Right atrium auricular region (tissue), 2 donors: ENCODE measurements at places on chromosomes 4 and X. TPM values are rescaled to one million over a fixed set of nuclear protein-coding genes. Genes with fewer than 3 reads are reported as not detected.

- DNase-seq, result peak; percentile 92
- peak within 1 kb of the TSS; percentile 54 for H3K4me3 ChIP-seq
- H3K27me3 ChIP-seq, result no peaks in the 10 kb centered on the region
- H3K36me3 ChIP-seq, result no peaks in the 10 kb centered on the region
- no peaks in the 10 kb centered on the region for H3K4me1 ChIP-seq
These were observed at the start of gene SLIT2 for GRCh38 chr4:20251796-20252655. Gene SLIT2 (plus strand): TSS chr4:20251905. CDS start chr4:20253816, 1,911 bp downstream.

DNA sequence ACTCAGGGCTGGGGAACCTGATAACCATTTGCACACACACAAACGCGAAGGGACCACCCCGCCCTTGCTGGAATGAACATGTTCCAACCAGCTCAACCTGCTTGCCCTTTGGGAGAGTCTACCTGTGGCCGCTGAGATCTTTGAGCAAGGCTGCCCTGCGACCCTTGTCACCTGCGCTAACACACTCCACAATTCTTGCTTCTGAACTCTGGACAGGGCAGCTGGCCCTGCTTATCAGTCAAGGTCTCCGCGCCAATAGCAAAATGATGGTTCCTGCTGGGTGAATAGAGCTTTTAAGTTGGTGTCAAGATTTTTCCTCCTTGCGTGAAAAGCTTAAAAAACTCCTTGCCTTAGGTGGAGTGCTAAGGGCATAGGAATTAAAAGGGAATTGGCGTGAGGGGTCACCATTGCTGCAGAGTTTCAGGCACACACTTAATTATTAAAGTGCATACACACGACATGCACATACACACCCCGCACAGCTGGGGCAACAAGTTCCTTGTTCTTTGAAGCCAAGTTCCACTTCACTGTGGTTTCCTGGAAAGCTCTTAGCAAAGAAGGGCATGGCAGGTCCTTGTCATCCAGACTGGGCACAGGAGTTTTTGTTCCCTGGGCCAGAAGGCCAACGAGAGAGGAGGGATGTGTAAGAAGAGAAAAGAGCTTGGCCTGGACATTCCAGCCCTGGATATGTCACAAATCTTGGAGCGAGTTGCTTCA is 207.7 kb downstream of the STIM2 start:
- peak; percentile 21 for DNase-seq
- H3K4me3 ChIP-seq, result no peak overlapping the region
- no peaks in the 10 kb centered on the region for H3K4me1 ChIP-seq
- no peaks in the 10 kb centered on the region for H3K27me3 ChIP-seq
- no peak overlapping the region for H3K27ac ChIP-seq

DNA sequence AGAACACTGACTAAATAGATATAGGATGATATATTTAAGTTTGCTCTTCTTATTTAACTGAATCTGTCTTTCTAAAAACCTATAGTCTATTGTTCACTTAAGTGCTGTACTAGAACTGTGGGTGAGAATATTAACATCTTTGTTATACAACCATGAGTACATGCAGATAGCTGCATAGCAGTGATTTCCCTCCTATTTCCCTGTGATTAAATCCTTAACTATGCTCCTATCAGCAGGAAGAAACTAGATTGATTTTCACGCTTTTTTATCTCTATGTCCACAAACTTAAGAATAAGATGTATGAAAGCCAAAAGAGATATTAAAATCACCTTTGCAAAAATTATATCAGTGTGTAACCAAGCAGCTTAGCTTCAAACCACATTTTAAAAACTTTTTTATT is 11.3 kb upstream of the UGT2A3 start:
- H3K4me1 ChIP-seq, result no peaks in the 10 kb centered on the region
- no peak for DNase-seq
- H3K27me3 ChIP-seq, result no peaks in the 10 kb centered on the region
- no peak overlapping the region for H3K4me3 ChIP-seq

GRCh38 chr4:8079031-8079885 is 79.4 kb downstream of the ABLIM2 start:
- H3K36me3 ChIP-seq, result no peaks in the 10 kb centered on the region
- H3K4me1 ChIP-seq, result no peaks in the 10 kb centered on the region
- DNase-seq, result no peak

- H3K36me3 ChIP-seq, result peaks cover 19% of the 10 kb centered on the region
- DNase-seq, result peak; percentile 67
- H3K4me3 ChIP-seq, result peak overlapping the region; percentile 51
- H3K27ac ChIP-seq, result peak overlapping the region; percentile 97
These were observed 1.2 kb upstream of the MORF4L2 start for GRCh38 chrX:103687696-103688201.

DAPP1 gene
- total RNA-seq, result 1.3 TPM

DNA sequence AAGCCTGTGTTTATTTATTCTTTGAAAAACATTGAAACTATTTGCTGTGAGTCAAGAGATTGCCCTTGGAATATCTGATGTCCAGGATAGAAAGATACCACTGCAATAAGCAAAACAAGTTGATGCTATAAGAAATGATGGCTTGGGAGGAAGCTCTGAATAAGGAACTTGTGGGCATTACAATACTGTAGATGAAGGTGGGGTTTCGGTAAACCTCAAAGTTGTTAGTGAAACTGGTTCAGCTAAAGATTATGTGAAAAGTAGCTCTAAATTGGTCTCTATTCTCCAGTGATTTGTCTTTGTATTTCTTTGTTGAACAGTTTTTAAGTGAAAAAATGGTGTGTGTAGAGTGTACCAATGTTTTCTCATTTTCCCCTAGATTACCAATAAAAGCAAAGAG is 128.7 kb downstream of the AKAP4 start:
- DNase-seq, result no peak
- H3K4me1 ChIP-seq, result no peaks in the 10 kb centered on the region
- no peaks in the 10 kb centered on the region for H3K36me3 ChIP-seq
- no peak overlapping the region for H3K4me3 ChIP-seq

DNA sequence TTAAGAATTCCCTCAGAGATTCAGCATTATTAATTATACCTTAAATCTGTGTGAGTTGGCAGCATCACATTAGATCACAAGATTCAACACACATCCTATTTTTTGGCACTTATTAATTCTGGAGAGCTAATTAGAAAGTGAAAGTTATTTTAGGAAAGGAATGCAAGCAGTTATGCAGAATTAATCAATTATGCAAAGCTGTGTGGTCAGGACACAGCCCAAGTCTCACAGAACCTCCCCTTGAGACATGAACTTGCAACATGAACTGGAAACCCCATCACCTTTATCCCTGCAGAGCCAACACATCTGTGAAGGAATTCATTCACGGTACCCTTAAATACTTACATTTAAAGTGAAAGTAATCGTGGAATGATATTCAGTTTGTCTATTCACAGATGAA is 80.5 kb downstream of the TSPAN5 start:
- no peaks in the 10 kb centered on the region for H3K27me3 ChIP-seq
- DNase-seq, result no peak
- H3K36me3 ChIP-seq, result no peaks in the 10 kb centered on the region
- H3K27ac ChIP-seq, result no peak overlapping the region
- no peaks in the 10 kb centered on the region for H3K4me1 ChIP-seq

GRCh38 chrX:97672138-97672537 is 788.4 kb downstream of the RPA4 start:
- no peaks in the 10 kb centered on the region for H3K4me1 ChIP-seq
- no peak overlapping the region for H3K4me3 ChIP-seq
- H3K27ac ChIP-seq, result no peak overlapping the region
- no peaks in the 10 kb centered on the region for H3K27me3 ChIP-seq

DNA sequence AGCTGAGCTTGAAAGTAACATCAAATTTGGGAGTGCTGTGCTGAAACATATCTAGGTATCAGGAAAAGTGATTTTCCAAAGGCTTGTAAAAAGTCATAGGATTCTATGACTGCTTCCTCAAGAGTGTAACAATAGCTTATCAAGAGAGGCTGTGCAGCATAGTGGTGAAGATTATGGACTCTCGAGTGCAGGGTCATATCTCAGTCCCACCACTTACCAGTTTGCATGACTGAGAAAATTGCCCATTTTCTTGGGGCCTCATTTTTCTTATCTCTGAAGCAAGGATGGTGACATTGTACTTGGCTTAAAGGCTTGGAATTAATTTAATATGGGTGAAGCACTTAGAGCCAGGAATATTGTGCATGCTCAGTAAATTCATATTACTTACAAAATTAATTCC is 57.2 kb downstream of the AFF1 start:
- H3K27me3 ChIP-seq, result no peaks in the 10 kb centered on the region
- H3K4me1 ChIP-seq, result peaks cover 23% of the 10 kb centered on the region
- DNase-seq, result no peak
- H3K27ac ChIP-seq, result no peak overlapping the region
- H3K36me3 ChIP-seq, result no peaks in the 10 kb centered on the region

- H3K4me3 ChIP-seq, result no peak overlapping the region
- H3K27ac ChIP-seq, result no peak overlapping the region
- DNase-seq, result no peak
- H3K4me1 ChIP-seq, result no peaks in the 10 kb centered on the region
- H3K36me3 ChIP-seq, result no peaks in the 10 kb centered on the region
These were observed 1877.9 kb upstream of the PCDH7 start for GRCh38 chr4:28842271-28842670.

DNA sequence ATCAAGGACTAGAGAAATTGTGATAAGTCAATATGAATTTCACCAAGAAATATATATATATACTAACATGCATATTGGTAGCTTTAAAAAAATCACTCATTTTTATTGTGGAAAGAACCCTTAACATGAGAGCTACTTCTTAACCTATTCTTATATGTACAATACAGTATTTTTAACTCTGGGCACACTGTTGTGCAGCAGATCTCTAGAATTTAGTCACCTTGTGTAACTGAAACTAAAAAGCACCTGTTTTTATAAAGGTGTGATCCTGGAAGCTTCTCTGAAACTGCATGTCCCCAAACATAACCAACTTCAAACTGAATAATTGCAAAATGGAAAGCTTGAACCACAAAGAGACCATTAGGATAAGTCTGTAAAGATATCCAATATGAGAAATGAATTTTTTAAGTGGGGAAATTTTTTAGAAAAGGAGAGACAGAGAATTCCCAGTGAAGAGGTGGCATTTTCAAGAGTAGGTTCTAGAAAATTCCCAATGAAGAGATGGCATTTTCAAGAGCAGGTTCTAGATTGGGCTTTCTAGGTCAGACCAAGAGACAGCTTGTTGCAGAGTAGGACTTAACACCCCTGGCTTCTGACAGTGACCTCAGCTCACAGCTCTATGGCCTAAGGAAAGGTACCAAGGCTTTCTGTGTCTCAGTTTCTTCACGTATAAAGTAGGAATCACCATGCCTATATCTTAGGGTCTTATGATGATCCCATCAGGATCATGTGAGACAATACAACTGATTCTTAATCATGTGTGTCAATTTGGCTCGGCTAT is 22.0 kb upstream of the PPARGC1A start:
- H3K27me3 ChIP-seq, result no peaks in the 10 kb centered on the region
- no peak overlapping the region for H3K4me3 ChIP-seq
- no peak overlapping the region for H3K27ac ChIP-seq
- H3K36me3 ChIP-seq, result no peaks in the 10 kb centered on the region
- H3K4me1 ChIP-seq, result no peaks in the 10 kb centered on the region

ERVMER34-1 gene
- total RNA-seq, result 3.9 TPM

- DNase-seq, result no peak
- H3K36me3 ChIP-seq, result no peaks in the 10 kb centered on the region
- H3K4me3 ChIP-seq, result no peak overlapping the region
- no peaks in the 10 kb centered on the region for H3K27me3 ChIP-seq
- no peak overlapping the region for H3K27ac ChIP-seq
These were observed 37.4 kb downstream of the ETNPPL start for GRCh38 chr4:108725457-108725856.

COX7B2 gene
- not detected for total RNA-seq

ARMCX5 gene
- 7.9 TPM for total RNA-seq

PDGFRA gene
- 25.3 TPM for total RNA-seq

DNA sequence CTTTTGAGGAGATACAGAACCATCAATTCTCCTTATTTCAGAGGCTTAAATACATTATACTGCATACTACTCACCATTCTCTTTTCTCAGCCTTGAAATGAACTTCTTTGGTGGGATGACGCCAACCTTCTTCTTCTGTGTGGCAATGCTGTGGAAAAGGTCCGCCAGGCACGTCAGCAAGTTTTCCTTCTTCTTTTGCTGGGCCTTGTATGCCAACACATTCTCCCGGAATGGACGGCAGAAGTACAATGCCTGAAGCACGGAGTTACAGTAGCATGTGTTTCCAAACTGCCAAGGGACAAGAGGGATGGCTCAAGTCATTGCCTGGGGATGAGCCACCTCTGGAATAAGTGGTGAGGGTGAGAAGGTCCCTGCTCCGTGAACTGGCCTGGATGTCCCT is 31.2 kb downstream of the USP46 start:
- H3K4me3 ChIP-seq, result no peak overlapping the region
- peaks cover 17% of the 10 kb centered on the region for H3K4me1 ChIP-seq
- no peak overlapping the region for H3K27ac ChIP-seq
- H3K27me3 ChIP-seq, result no peaks in the 10 kb centered on the region
- peaks cover 12% of the 10 kb centered on the region for H3K36me3 ChIP-seq
- no peak for DNase-seq

DNA sequence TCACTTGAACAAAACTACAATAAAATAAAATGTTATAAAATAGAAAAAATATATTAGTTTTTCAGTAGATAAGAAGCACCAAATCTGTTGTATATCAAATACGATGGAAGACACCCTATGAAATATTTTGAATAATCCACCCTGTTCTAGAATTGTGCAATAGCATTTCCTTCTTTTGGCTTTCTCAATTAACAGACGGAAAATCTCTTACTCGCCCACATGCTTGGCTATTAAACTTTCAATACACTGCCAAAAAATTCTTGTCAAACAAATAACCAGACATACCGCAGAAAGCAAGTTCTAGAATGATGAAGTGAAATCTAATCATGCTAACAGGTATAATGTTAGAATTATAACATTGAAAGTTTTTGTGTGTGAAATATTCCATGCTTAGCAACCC is 671.6 kb upstream of the SLIT2 start:
- H3K4me1 ChIP-seq, result peaks cover 2% of the 10 kb centered on the region
- H3K27me3 ChIP-seq, result no peaks in the 10 kb centered on the region
- DNase-seq, result no peak
- H3K27ac ChIP-seq, result no peak overlapping the region
- H3K36me3 ChIP-seq, result no peaks in the 10 kb centered on the region

DNA sequence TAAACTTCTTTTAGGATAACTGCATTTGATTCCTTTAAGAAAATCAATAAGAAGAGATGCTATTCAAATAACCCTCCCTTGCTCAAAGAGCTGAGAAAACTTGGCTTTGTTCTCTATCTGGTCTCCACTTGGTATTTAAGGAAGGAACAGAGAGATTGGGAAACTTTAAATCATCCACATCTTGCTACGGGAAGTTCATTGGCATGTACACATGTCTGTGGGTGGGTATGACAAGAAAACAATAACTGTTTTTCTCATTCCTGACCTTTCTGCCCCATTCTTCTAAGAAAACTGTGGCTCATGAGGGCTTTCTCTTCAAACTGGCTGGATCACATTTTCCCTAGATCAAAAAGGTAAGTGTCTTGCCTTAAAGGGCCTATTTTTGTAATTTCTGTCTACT is 6.0 kb downstream of the SEL1L3 start:
- no peaks in the 10 kb centered on the region for H3K4me1 ChIP-seq
- H3K36me3 ChIP-seq, result no peaks in the 10 kb centered on the region
- DNase-seq, result no peak
- no peak overlapping the region for H3K27ac ChIP-seq

DNA sequence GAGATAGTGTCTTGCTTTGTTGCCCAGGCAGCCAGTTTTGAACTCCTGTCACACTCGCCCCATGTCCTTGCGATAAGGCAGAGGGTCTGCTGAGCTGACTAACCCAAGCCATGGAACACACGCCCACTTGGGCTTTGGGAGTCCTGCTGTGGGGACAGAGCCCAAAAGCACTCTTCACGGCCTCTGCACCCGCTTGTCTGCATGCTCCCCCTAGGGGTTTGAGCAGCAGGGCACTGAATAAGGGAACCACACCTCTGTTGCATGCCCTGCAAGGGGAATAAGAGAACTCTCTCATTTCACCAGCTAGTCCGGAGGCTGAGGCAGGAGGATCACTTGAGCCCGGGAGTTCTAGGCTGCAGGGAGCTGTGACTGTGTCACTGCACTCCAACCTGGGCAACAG is 166.0 kb downstream of the STAG2 start:
- no peaks in the 10 kb centered on the region for H3K36me3 ChIP-seq
- no peaks in the 10 kb centered on the region for H3K27me3 ChIP-seq
